ENCODE measurements at places on chromosomes 6 and 20.

GRCh38 chr20:32585011-32585585 lies at the start of gene NOL4L:
NOL4L (minus strand) TSS chr20:32585333; CDS start chr20:32584890, 443 bp downstream.
- no peak for DNase-seq

DNA sequence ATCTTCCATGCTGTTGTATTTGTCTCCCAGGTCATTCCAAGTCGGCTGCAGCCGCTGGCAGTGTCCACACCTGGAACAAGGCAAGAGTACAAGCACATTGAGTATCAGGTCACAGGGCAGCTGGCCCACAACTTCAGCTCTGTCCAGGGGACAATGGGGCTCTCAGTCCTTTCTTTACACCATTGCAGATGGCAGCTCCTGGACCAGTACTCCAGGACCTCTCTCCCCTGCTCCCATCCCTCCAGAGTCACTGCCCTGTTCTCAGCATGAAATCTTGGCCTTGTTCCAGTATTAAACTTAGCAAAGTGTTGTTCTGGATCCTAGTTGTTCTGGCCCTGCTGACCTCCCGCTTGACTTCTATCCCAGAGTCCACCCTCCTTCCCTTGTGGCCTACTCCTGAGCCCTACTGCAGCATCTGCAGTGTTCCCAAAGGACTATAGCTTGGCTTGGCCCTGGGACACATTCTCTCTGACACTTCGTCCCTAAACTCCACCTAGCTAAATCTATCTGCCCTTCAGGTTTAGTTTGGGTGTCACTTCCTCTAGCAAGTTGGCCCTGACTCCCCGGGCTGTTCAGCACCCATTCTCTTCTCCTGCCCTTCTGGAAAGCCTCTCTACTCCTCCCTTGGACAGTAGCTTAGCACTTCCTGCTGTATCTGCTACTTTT lies 5.8 kb downstream of the TXNDC5 start:
- DNase-seq: no peak

DNA sequence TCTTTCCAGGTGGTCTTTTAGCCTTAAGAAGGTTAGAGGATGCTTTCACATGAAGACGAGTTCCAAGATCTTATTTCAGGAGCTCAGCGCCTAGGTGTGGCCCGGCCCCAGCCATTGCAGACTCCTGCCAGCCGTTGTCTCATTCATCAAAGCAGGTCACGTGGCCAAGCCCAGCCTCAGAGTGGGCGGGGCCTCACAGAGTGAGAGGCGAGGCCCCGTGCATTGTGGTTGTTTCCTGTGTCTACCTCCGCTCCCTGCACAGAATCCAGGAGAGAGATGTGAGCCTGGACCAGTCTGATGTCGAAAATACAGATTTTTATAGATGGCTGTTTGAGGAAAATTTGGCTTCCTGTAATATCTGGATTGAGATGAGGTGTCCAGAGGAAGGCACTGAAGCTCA lies 49.2 kb upstream of the CST5 start:
- no peak for DNase-seq

DNA sequence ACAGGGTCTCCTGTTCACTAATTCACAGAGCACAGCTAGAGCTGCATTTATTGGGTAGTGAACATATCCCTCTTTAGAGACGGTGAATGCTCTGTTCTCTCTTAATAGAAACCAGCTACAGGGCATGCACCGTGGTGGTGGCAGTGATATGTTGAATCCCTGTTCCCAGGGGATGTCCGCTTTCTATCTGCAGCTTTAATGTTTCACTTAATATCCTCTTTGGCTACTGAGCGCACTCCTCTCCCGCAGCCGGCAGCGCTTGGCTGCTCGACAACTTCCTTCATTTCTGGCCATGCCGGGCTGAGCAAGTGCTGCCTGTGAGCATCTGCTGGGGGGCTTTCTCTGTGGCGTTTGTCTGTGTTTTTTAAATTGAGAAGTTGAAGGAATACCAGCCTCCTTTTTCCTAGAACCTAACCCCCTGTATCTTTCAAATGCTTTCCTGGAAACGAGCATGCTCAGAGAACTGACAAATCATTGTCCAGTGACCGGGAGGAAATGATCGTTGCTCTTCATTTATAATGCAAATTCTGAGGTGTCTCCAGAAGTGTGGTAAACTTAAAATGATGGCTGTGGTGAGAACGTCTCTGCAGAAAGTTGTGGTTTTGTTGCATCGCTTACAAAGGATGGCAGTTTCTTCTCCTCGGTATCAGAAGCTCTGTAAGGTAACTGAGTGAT lies 297.9 kb downstream of the UTRN start:
- DNase-seq: peak; percentile 68

DNA sequence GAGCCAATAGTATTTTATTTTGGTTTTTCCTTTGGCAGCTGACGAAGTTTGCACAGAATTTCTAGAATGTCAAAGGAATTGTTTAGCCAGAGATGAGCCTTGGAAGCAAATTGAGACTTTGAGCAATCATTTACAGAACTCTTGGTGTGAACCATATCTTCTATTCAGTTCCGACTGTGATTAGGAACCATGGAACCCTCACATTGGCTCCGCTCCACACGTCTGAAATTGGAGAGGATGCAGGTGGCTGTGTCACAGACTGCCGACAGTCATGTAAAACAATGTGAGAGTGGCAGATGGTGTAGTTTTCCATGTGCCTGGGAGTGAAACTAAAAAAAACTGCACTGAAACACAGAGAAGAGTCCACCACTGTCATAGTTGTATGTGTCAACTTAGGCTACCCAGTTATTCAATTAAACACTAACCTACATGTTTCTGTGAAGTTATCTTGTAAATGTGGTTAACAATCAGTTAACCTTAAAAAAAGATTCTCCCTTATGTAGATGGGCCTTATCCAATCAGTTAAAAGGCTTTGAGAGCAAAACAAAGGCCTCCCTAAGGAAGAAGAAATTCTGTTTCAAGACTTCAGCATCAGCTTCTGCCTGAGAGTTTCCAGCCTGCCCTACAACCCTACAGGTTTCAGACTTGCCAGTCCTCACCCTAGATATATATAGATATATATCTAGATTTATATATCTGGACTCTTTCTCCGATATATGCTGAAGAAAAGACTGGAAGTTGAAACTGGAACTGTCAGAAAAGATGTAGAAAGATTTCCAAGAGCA lies 3.3 kb upstream of the HMGN4 start:
- DNase-seq: no peak

GRCh38 chr20:41534170-41534569 lies 84.0 kb downstream of the CHD6 start:
- no peak for DNase-seq

- no peak for DNase-seq
Measured at GRCh38 chr6:74785236-74785635, 420.6 kb downstream of the COL12A1 start.

DNA sequence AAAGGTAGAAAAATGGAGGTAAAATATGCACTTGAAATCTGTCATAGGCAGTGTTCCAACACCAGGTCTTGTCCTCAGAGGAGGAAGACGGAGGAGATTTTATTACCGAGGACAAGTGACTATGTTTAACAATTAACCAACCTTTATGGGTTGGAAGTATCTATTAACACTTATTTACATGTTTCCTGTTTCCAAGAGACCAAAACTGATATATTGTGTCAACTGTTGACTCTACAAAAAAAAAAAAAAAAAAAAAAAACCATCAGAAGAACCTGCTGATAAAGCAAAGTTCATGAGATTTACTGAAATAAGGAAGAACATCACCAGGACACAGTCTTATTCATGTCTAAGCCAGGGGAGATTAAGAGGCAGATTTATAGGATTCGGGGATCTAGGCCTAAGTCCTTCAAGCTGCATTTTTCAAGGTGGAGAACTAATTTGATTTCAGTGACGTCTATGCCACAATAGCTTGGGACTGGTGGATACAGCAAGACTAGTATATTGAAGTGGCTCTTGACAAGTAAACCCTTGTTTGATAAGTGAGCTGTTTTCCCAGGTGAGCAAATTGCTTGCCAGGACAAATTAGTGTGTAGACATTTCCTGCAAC lies 126.6 kb upstream of the NAA20 start:
- no peak for DNase-seq

- DNase-seq: no peak
Measured at GRCh38 chr6:98687752-98688151, 146.6 kb upstream of the POU3F2 start.

GRCh38 chr20:52731093-52731492 lies 241.1 kb upstream of the TSHZ2 start:
- no peak for DNase-seq

DNA sequence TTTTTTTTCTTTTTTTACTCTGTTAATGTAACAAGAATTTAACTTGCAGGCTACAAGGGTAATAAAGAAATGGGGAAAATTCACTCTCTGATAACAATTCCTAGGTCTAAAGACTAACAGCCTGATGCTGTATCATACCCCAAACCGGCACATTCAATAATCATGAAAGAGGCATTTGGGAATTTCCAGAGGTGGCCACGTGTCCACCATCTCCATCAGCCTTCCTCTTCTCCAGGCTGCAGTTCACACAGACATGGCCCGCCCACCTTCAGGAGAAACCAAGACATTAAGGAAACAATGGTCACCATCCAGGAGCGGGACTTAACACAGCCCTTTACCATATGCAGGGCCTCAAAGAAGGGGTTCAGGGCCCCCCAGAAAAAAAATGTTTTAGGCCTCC lies 44.8 kb downstream of the PDE10A start:
- DNase-seq: no peak

GRCh38 chr6:119105282-119105681 lies 26.8 kb upstream of the FAM184A start:
- DNase-seq: no peak

DNA sequence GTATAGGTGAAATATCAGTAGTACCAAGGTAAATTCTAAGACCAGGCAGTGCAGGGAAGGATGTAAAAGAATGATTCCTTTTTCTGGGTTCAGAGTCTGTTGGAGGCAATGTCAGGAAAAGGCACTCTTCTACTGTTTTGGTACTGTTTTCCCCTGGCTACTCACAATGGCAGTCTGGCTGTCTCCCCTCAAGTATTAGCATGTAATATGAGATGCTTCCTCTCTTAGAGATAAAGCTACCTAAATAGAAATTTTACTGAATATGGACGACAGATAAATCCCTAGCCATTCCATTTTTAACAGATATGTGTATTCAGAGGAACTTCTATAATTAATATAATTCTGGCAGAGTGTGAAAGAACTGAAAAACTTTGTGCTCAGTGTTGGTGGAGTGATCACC lies 3.5 kb downstream of the RNF8 start:
- no peak for DNase-seq

- no peak for DNase-seq
Measured at GRCh38 chr20:61967300-61967699, 98.4 kb downstream of the TAF4 start.

GRCh38 chr6:9948678-9949077 lies 466.2 kb downstream of the TFAP2A start:
- DNase-seq: no peak

DNA sequence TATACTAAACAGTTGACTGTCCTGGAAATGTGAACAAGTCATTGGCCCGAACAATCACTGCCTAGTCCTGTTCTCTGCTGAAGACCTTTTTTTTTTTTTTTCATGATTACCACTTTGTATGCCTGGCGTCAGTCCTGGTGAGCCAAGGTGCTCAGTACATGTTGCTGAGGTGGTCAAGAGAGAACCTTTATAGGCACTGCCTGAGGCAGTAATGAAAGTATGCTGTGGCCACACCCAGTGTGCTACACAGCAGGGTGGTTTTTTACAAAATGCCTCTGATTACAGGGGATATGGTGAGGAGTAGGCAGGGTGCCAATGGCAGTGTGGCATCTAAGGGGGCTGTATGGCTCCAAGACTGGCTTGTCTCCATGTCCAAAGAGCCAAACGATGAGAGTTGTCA lies 135.1 kb upstream of the ENPP5 start:
- no peak for DNase-seq

DNA sequence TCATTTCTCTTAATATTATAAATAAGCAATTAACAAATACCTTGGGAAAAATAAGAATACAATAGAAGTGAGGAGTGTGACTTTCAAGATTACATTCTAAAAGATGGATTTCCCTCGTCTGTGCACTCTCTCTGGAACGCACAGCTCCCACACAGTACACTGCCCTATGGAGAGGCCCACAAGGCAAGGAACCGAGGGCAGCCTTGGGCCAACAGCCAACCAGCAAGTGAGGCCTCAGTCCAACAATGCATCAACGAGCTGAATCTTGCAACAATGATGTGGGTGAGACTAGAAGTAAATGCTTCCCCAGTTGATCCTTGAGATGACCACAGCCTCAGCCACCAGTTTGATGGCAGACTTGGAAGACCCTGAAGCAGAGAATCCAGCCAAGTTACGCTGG lies 34.5 kb upstream of the AVP start:
- DNase-seq: no peak

GRCh38 chr6:97014595-97014994 lies 90.1 kb downstream of the KLHL32 start:
- no peak for DNase-seq

- peak; percentile 63 for DNase-seq
Measured at GRCh38 chr20:48722002-48722731, 105.6 kb downstream of the PREX1 start.

GRCh38 chr6:167987396-167988153 lies 9.9 kb upstream of the KIF25 start:
- no peak for DNase-seq

DNA sequence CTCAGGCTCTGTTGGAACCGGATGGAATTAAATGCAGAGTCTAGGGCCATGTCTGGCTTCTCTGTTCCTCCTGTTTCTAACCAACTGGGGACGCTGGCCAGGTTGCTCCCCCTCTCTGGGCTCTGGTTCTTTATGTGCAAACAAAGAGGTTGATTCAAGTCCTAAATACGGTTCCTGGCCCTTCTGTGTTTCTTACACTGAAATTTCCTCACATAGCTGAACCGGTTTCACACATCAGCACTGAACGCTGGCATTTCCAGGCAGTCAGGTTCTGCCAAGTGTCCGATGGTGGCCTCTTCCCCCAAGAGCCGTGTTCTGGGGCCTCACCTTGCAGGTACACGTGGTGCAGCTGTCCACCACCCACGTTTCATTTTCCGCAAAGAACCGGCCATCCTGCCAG lies 13.5 kb downstream of the THBS2 start:
- DNase-seq: no peak

- DNase-seq: no peak
Measured at GRCh38 chr6:12576389-12576788, 140.2 kb upstream of the PHACTR1 start.

DNA sequence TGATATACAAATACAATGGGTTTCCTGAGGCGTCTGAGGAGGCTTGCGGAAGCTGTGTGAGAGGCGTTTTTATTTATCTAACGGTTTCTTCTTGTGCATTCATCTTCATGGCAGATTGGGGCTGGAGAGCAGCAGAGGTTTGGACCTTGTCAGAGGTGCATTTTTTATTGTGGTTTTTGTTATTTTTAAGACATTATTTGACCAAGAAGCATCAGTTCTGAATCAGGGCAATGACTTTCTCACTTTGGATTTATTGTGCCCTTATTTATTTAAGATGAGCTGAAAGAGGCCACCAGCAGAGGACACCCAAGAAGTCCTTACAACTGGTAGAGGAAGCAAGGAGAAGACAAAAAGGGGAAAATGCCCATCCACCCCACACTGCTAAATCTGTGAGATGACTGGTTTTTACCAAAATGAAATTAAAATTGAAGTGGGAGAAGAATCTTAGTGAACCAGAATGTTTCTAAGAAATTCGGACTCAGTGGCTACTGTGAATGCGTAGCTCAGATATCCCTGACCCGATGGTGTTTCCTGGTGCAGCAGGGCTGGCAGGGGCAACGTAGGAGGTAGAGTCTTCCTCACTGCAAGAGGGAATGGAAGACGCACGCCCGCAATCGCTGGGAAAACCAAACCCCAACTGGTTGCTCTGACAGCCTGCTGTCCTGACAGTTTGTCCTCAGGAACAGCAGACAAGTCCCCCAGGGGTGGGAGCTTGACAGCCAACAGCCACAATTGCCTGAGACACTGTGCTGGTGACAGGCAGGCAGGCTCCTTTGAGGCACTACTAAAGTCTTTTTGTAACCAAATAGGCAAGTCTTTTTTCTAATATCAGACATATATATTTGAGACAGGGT lies 14.2 kb downstream of the PRR18 start:
- no peak for DNase-seq

Measured in GM12864 (cell line).